ENCODE measurements at places on chromosomes 7 and 10.

DNA sequence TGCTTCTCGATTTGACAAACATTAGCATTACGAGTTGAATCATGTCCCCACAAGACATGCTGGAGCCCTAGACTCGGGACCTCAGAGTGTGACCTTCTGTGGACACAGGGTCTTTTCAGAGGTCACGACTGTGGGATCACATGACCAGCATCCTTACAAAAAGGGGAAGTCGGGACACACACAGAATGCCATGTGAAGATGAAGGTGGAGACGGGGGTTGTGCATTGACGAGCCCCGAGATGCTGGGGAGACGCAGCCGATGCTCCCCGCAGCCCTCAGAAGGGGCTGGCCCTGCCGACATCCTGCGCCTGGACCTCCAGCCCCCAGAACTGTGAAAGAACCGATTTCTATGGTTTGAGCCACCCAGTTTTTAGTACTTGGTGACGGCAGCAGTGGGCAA, 7.5 kb downstream of the ZFAND2A start:
- no peak for DNase-seq

- DNase-seq, result no peak
Measured at GRCh38 chr10:45386657-45387056, 12.6 kb downstream of the ALOX5 start.

DNA sequence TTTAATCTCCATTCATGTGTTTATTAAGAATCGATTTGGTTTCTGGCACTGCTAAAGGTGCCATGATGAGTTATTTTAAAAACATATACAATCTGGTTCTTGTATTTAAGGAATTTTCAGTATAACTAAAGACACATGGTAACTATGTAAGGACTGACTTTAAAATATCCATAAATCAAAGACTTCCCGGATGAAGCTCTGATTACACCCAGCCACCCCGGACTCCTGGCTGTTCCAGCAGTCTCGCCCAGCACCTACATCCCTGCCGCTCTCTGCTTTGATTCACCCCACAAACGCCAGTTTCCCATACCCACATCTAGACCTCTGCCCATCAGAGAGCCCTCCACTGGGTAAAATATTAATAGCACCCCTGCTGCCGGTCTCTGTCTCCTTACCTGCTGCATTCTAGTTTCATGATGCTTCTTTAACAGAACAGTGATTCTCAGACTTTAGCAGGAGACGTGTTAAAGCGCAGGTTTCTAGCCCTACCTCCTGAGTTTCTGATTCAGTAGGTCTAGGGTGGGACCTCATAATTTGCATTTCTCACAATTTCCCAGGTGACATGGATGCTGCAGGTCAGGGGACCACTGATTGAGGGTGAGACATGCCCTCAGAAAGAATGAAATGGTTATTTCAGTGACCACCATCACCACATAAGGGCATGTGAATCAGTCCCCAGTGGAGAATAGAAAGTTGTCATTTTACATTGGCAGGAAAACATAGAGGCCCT, 185.7 kb downstream of the KIAA1217 start:
- DNase-seq, result no peak

- no peak for DNase-seq
Measured at GRCh38 chr7:16260236-16260728, 161.1 kb downstream of the CRPPA start.

DNA sequence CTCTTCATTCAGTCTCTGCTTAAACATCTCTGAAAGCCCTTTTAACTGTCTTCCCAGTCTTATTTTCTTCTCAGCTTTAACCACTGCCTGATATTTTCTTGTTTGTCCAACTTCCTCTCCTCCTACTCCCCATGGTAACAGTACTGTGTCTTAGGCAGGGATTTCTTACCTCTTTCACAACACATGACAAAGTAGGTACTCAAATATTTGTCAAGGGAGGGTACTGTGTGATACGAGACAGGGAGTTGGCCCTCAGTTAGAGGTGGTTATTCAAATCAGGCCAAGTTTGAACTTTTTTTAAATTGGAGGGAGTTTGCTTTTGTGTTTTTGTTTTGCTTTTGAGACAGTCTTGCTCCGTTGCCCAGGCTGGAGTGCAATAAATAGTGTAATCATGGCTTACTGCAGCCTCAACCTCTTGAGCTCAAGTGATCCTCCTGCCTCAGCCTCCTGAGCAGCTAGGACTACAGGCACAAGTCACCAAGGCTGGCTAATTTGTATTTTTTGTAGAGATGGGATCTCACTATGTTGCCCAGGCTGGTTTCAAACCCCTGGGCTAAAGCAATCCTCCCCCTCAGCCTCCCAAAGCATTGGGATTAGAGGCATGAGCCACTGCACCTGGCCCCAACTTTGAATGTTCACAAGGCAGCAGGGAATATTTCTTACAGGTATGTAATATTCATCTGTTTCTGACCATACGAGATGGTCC, 2.5 kb upstream of the KPNA7 start:
- no peak for DNase-seq

- no peak for DNase-seq
Measured at GRCh38 chr10:117370205-117370604, 5.0 kb downstream of the PDZD8 start.

GRCh38 chr10:103921248-103921647, 3.3 kb upstream of the STN1 start:
- DNase-seq, result no peak

DNA sequence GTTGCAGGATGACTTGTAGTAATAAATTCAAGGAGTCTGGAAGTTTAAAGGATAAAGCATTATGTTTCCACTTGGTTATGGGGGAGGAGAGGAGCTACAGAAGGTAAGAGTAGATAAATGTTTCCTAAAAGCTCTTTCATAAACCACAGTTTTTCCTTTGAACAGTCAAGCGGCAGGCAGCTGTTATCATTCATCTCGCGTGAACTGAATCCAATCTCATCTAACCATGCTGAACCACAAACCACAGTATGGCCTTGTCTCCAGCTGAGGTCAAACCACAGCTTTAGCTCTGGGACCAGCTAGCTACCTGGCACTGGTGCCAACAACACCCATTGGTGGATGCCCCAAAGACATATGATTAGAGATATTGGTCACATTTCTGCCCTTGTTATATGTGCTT, 63.3 kb downstream of the NOC3L start:
- peak; percentile 43 for DNase-seq

- no peak for DNase-seq
Measured at GRCh38 chr7:22422831-22423615, 66.1 kb upstream of the RAPGEF5 start.

GRCh38 chr10:45372251-45372951, 1.6 kb upstream of the ALOX5 start:
- no peak for DNase-seq

DNA sequence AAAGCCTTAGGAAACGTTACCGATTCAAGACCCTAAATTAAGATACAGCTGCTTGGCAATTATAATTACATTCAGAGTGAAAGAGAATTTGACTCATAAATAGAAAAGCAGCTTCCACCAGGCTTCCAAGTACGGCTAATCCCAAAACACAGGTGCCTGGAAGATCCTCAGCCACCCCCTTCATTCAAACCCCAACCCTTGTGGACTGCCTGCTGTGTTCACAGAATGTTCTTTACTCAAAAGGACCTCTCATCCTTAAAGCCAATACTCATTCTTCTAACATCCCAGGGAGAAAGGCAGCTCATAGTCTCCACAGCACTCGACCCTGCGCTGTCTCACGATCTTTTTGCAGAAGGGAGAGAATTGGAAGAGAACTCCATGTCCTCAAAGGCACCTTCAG, 32.9 kb downstream of the RNF32 start:
- no peak for DNase-seq

- DNase-seq, result no peak
Measured at GRCh38 chr10:75859141-75859540, 427.7 kb downstream of the LRMDA start.

DNA sequence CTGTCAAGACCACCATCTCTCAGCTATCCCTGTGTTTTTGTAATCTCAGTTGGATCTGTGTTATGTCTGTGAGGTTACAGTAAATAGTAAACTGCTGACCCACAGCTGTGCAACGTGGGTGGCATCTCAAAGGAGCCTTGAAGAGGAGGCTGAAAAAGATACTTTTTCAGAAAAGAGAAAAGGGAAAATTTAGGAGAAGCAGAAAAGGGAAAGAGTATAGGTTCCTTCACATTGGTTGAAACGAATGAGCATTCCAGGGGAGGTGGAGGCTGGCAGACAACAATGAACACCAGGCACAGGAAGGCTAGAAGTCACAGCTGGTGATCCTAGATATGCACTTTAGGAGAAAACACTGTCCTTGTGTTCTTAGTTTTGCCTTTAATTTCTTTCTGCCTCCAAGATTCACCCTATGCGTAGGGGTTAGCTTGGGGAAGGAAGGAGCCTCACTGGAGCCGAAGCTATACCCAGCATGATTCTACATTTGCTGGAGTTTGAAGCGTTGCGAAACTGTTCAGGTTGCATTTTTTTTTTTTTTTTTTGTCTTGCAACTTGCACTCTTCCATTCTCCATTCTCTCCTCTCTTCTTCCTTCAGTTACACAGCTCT, 18.3 kb downstream of the CPED1 start:
- DNase-seq, result no peak

GRCh38 chr7:21580073-21580521, 37.3 kb downstream of the DNAH11 start:
- no peak for DNase-seq

DNA sequence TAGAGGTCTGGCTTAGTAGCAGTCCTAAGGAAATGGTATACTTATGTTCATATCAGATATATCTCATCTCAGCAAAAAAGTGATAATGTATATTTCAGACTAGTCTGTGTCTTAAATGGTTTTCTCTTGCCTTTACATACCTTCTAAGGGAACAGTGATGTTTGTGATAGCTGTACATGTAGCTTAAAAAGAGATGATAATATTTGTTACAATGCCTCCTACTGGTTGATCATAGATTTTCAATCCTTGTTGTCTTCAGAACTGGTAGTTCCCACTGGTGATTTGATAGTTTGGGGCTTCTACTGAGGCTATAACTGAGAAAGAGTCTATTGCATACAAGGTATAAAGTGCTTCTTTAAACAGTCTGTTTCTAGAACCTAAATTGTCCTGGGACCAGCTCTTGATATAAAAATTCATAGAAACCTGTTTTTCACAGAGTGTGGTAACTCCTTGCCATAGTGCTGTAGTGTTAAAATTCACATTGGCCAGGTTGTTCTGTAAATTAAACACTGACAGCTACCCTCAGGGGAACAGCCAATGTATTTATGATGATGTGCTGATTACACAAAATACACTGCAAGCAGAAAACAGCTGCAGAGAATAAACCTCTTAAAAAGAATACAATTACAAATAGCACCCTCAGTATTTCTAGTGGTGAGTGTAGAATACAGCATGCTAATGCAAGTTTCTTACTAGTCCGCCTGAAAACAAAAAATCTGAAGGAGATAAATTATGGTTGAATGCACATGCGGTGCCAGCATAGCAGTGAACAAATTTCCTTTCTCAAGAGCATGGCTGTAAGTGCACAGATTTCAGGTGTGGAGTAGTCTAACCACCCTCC, 90.3 kb downstream of the BTRC start:
- DNase-seq, result no peak
